BJ (cell line): ENCODE measurements at places on chromosomes 3 and 15.

DNA sequence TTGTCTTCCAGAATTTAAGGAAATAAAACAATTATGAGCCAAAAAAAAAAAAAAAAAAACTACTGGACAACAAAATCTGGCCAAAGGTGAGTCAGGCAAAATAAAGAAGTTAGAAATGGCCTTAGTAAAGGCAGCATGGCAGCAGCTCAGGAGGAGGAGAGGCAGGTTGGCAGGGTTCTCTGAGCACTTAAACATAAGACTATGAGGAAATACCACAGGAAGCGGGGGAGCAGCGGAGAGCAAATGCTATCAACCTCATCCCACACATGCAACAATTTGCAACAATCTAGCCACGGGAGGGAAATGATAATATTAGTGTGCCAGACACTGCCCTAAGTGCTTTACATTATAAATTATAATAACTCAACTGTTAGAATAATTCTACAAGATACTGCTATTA is 247.3 kb upstream of the NSMCE3 start:
- DNase-seq = no peak

DNA sequence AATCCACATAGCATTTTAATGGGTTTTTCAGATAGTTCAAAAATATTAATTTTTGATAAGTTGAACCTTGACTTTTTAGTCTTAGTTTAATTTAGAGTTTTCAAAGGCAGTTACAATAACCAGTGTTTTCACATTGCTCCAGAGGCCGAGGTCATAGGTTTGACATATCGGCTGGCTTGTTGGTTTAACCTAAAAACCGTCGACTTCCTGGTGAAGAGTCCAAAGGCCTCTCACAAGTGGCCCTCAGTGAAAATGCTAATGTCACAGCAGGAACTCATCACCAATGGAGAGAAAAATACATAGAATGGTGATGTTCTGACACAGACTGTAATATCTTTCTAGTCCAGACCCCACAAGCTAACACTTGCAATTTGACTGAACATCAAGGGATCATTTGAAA is 642.3 kb downstream of the PLOD2 start:
- DNase-seq = no peak

- DNase-seq = no peak
These were observed 103.7 kb downstream of the AQP9 start for GRCh38 chr15:58241872-58242271.

DNA sequence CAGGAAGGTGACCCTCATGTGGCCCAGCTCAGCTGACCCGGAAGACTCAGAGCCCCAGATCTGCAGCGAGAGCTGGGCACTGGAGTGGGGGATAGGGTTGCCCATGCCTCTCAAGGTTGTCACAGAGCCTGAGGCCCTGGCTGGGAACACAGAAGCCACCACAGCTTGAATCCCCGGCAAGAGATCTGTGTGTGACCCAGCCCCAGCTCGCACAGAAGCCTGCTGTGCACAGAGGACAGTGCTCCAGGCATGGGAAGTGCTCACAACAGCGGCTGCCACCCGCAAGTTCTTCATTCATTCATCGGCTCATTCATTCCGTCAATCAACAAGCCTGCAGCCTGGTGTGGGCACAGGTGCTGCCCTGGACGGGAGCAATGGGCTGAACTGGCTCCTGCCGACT is 36.4 kb downstream of the DNAJB8 start:
- no peak for DNase-seq

GRCh38 chr3:126058666-126059065 is 25.3 kb downstream of the SLC41A3 start:
- DNase-seq = no peak
